A549 treated with AZD2906 at 1 μM for 4 hours (cell line): ENCODE measurements at places on chromosomes 3 and 15. TPM values are rescaled to one million over a fixed set of nuclear protein-coding genes. Genes with fewer than 3 reads are reported as not detected.

LTK gene
- 0.05 to 0.20 TPM (median 0.05 TPM) in 5 replicates for total RNA-seq

PSTPIP1 gene
- 0.13 to 0.20 TPM (median 0.14 TPM) in 4 of 5 replicates, not detected in the other for total RNA-seq

CXCR6 gene
- total RNA-seq = not detected in 5 replicates

SLC22A13 gene
- total RNA-seq = 0.06 to 0.14 TPM (median 0.09 TPM) in 4 of 5 replicates, not detected in the other

GATM gene
- total RNA-seq = 2.3 to 3.4 TPM (median 2.4 TPM) in 5 replicates

CAMK1 gene
- total RNA-seq = 15.0 to 17.7 TPM (median 16.1 TPM) in 5 replicates

SENP8 gene
- total RNA-seq = 1.3 to 2.3 TPM (median 2.3 TPM) in 5 replicates

CD96 gene
- total RNA-seq = not detected in 5 replicates

SPESP1 gene
- total RNA-seq = not detected in 5 replicates

UBA7 gene
- total RNA-seq = 0.18 to 0.66 TPM (median 0.25 TPM) in 5 replicates

NEK10 gene
- total RNA-seq = 0.66 to 0.84 TPM (median 0.68 TPM) in 5 replicates

HES1 gene
- total RNA-seq = 7.9 to 11.3 TPM (median 10.0 TPM) in 5 replicates

SI gene
- total RNA-seq = not detected in 5 replicates

TPRG1 gene
- 0.18 to 0.33 TPM (median 0.28 TPM) in 5 replicates for total RNA-seq

HYAL1 gene
- total RNA-seq = 0.39 to 0.84 TPM (median 0.54 TPM) in 5 replicates

SCG5 gene
- total RNA-seq = 1.4 to 2.1 TPM (median 1.9 TPM) in 5 replicates

REC114 gene
- total RNA-seq = not detected in 5 replicates

SERINC4 gene
- 0.05 to 0.10 TPM (median 0.09 TPM) in 4 of 5 replicates, not detected in the other for total RNA-seq

B4GALT4 gene
- 74.6 to 116 TPM (median 98.8 TPM) in 5 replicates for total RNA-seq

OXSR1 gene
- total RNA-seq = 27.8 to 41.2 TPM (median 35.3 TPM) in 5 replicates

EPHA3 gene
- not detected in 5 replicates for total RNA-seq

PTX3 gene
- total RNA-seq = 0.93 to 1.3 TPM (median 1.1 TPM) in 5 replicates

ZNF502 gene
- 1.2 to 2.2 TPM (median 1.5 TPM) in 5 replicates for total RNA-seq

FRMD5 gene
- total RNA-seq = 1.7 to 2.8 TPM (median 2.0 TPM) in 5 replicates

IL5RA gene
- total RNA-seq = not detected in 5 replicates

SPRED1 gene
- 7.0 to 8.4 TPM (median 8.0 TPM) in 5 replicates for total RNA-seq

SNRK gene
- 4.0 to 5.2 TPM (median 4.1 TPM) in 5 replicates for total RNA-seq

C2CD4A gene
- 0.11 to 0.21 TPM (median 0.14 TPM) in 5 replicates for total RNA-seq

TMC3 gene
- total RNA-seq = not detected in 5 replicates

SLC9C1 gene
- not detected in 5 replicates for total RNA-seq

UCN2 gene
- total RNA-seq = 5.9 to 8.7 TPM (median 8.2 TPM) in 5 replicates

SLC35A5 gene
- 12.4 to 18.2 TPM (median 15.7 TPM) in 5 replicates for total RNA-seq

GOLGA8J gene
- 0.09 to 0.15 TPM in 2 of 5 replicates, not detected in the others for total RNA-seq

HYKK gene
- total RNA-seq = 5.8 to 8.9 TPM (median 6.3 TPM) in 5 replicates

FGF12 gene
- 0.48 to 0.71 TPM (median 0.65 TPM) in 5 replicates for total RNA-seq

MRPS22 gene
- total RNA-seq = 42.2 to 50.6 TPM (median 42.4 TPM) in 5 replicates

NR1I2 gene
- not detected in 5 replicates for total RNA-seq
